ENCODE measurements at places on chromosomes 7 and 10. TPM values are rescaled to one million over a fixed set of nuclear protein-coding genes. Genes with fewer than 3 reads are reported as not detected.

The NODAL gene
- total RNA-seq, result not detected

The CHN2 gene
- total RNA-seq, result not detected

The NACAD gene
- total RNA-seq, result 0.18 TPM

The HOXA13 gene
- total RNA-seq, result 2.2 TPM

The AZGP1 gene
- total RNA-seq, result not detected

The LGI1 gene
- total RNA-seq, result not detected

The SYNPO2L gene
- not detected for total RNA-seq

The LEP gene
- total RNA-seq, result not detected

The TYW1B gene
- 3.0 TPM for total RNA-seq

The PVRIG gene
- total RNA-seq, result not detected

The CREB5 gene
- total RNA-seq, result 4.8 TPM

The ATP6V0A4 gene
- total RNA-seq, result 0.22 TPM

The OR2A12 gene
- not detected for total RNA-seq

The HHEX gene
- 16.6 TPM for total RNA-seq

The PLXDC2 gene
- total RNA-seq, result 0.06 TPM

The IGFBP3 gene
- total RNA-seq, result 302 TPM

The PHYHIPL gene
- 0.54 TPM for total RNA-seq

The C10orf71 gene
- total RNA-seq, result not detected

The ITGA8 gene
- total RNA-seq, result not detected

The GJD4 gene
- total RNA-seq, result not detected

The SLIT1 gene
- 0.03 TPM for total RNA-seq

The AOAH gene
- 0.13 TPM for total RNA-seq

The PTF1A gene
- not detected for total RNA-seq

The PIK3CG gene
- total RNA-seq, result not detected

The POM121C gene
- total RNA-seq, result 41.3 TPM

The IDI1 gene
- 27.4 TPM for total RNA-seq

The SLC18A3 gene
- total RNA-seq, result not detected

The GNG11 gene
- 33.6 TPM for total RNA-seq

The TWIST1 gene
- total RNA-seq, result 4.6 TPM

The CCNY gene
- total RNA-seq, result 44.4 TPM

The CTAGE6 gene
- total RNA-seq, result not detected

The ANKRD1 gene
- 7.0 TPM for total RNA-seq

The RARRES2 gene
- total RNA-seq, result not detected

The PRPS1L1 gene
- not detected for total RNA-seq

The COBL gene
- total RNA-seq, result 4.9 TPM

All from A549 treated with DMSO at 1 μM for 4 hours (cell line).